ENCODE measurements at places on chromosomes 11 and 22.

GRCh38 chr22:36323855-36324331 is 63.9 kb downstream of the MYH9 start:
- no peak for DNase-seq

- DNase-seq, result no peak
These were observed 356.8 kb upstream of the CCDC179 start for GRCh38 chr11:23217072-23217471.

DNA sequence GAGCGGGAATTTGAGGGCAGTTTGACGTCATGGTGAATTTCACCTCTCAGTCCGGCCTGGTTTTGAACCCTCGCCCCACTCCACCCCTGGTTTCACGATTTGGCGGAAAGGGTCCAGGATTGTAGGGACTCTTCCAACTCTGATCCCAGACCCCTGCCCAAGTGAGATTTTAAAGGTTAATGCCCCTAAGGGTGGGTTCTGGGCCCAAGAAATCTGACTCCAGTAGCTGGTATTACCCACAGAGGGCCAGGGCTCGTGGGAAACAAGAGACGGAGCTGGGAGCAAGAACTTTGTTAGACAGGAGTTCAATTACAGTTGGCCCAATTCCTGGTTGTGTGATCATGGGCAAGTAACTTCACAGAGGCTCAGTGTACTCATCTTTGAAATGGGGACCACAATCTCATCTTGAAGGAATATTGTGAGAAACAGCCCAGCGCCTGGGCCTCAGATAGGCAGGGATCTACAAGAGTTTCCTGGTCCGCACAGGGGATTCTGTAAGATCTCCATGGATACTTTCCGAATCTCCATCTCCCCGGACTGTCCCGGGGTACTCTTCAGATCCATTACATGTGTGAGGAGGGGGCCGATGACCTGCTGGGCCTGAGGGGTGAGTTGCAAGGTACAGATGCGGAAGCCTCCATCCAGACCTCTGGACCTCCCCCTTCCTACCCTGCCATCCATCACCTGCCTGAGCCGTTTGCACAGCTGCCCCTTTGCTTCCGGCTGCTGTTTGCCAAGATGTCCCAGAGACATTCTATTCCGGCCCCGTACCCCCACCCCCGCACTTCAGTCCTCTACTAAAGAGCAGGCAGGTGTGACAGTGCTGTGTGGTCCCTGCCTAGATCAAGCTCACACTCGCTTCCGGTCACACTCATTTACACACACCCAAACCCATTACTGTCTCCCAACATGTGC is 687 bp upstream of the CALCA start:
- no peak for DNase-seq

DNA sequence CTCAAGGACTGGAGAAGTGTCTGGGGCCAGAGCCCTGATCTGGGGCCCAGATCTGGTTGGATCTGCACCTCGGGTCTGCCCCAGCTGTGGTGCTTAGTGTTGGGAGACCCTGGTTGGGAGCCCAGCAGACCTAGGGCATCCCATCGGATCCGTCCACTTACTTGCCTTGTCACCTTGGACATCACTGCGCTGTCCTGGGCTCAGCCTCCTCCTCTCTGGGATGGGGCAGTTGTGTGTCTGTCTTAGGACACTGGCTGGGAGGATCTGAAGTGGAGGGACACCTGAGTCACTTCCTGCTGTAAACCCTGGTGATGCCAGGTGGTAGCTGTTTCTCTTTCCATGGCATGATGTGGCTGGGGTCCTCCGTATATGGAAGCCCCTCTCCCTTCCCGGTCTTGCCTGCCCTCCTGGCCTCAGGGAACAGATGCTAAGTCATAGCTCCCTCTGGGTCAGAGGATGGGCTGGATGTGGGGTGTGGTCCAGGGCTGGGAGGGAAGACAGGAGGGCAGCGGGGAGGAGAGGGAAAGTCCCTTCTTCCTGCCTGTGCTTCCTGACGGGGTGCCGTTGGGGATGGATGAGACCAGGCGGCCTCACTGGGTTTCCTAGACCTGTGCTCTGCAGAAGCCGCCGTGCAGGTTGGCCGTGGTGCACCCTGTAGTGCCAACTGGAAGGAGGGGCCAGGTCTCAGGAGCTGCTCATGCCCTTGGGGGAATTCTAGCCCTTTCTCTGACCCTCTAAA is 12.1 kb upstream of the OMP start:
- no peak for DNase-seq

DNA sequence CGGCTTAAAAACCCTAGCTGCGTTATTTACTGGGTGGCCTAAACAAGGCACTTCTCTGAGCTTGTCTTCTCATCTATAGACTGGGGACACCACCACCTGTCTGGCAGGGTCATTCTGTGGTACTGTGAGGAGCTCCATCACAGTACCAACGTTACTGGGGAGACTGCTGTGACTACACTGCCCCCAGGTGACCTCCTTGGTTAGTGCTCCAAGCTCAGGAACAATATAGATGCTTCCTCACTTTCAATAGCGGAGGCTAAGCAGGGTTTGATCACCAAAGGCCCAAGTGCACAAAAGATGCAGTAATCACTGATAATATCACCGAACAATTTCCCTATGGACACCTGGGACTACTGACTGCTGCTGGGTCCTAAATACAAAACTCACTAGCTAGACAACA is 18.8 kb downstream of the PRPF19 start:
- no peak for DNase-seq

DNA sequence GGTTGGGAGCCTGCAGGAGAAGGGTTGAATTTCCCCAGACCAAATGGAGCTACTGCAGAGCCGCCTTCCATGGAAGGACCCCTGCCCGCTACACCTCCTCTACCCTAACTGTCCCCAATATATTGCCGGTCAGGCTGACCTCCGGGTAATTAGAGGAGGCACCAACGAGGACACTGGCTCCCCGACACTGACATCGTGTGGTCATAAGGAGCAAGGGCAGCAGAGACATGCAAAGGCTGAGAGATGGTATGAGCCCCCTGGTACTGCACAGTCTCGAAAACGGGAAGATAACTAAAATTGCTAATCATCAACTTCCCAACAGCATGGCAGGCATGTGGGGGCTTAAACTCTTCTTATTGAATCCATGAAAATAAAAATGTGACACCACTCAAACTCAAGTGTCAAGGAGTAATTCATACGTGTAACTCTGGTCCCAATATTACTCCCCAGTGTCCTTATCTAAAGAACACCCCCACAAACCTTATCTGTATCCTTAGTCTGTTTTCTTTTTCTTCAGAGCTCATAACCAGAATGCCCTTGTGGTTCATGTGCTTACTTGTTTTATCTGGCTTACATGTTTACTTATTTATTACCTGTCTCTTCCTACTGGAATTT is 4.4 kb downstream of the CAVIN3 start:
- DNase-seq, result no peak

GRCh38 chr11:65593518-65594414 is 1.8 kb downstream of the KCNK7 start:
- no peak for DNase-seq

GRCh38 chr11:119874660-119875238 is 145.7 kb upstream of the NECTIN1 start:
- no peak for DNase-seq

GRCh38 chr22:39422721-39423120 is 23.1 kb downstream of the TAB1 start:
- DNase-seq, result no peak

DNA sequence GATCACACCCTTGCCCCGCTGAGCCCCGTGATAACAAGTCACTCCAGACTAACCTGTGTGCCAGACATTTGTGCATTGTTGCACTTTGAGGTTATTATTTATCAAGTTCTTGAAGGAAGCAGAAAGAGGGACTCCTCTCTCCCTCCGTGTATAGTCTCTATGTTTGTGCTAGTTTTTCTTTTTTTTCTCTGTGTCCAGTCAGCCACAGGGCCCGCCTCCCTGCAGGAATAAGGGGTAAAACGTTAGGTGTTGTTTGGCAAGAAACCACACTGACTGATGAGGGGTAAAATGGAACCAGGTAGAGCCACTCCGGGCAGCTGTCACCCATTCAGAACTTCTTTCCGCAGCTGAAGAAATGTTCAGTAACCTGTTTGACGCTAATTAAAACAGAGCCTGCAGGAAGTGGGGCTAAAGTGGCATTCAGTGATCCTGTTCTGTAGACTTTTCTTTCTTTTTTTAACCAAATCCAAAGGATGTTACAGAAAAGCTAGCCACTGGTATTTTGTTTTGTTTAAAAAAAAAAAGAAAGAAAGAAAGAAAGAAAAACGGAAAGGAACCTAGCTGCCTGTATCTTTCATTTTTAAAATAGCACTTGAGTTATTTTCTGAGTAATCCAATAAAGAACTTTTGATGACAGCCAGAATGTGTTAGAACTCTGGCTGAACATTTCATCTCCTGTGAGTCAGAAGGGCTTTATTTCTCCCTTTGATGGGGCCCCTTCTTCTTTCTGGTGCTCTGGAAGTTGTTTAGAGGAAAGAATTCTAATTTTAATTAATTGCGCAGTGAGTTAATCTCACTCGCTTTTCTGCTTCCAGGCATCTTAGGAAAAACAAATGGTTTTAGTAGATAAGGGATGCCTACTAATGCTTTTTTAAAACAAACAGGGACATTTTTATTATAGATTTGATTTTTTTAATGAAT is 58.2 kb downstream of the COMMD9 start:
- no peak for DNase-seq

- no peak for DNase-seq
These were observed 22.5 kb upstream of the SMIM35 start for GRCh38 chr11:118109231-118109630.
